Right kidney (tissue), 9 donors: ENCODE measurements at places on chromosomes 7 and 10.

GRCh38 chr7:36637417-36637816 lies 86.9 kb downstream of the AOAH start:
- DNase-seq = no peak

DNA sequence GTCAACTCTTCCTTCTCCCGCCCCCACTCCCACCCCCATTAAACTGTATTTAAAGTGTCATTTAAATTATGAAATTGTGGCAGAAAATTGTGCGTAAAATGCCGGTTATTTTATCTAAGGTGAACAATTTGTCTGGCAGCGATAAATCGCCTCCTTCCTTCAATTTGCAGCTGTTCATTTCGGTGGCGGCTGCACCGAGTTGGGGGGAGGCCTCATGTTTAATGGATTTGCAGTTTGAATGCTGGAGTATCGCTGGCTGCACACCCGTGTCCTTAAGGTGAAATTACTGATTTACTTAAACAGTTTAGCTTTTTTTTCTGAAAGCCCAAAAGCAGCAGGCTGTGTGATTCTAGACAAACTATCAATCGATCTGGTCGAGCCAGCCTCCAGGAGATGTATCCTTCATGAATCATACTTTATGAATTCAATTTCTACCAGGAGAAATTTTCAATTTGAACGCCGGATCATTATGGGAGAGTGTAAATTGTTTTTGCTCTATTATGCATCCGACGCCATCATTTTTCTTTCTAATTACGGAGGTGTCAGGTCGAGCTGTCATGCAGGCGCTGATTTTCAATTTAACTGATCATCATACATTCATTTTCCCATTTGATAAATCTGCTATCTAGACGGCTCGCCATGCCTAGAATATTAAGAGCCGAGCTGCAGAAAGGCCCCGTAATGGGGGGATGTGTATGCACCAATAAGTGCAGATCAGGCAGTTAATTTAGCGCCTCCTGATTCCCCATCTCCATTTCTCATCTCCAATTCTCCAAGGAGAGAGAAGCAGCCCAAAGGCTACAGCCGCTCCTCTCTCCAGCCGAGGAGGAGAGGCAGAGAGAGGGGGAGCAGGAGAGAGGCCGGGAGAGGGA lies 6.5 kb downstream of the UNCX start:
- DNase-seq = peak; percentile 63

DNA sequence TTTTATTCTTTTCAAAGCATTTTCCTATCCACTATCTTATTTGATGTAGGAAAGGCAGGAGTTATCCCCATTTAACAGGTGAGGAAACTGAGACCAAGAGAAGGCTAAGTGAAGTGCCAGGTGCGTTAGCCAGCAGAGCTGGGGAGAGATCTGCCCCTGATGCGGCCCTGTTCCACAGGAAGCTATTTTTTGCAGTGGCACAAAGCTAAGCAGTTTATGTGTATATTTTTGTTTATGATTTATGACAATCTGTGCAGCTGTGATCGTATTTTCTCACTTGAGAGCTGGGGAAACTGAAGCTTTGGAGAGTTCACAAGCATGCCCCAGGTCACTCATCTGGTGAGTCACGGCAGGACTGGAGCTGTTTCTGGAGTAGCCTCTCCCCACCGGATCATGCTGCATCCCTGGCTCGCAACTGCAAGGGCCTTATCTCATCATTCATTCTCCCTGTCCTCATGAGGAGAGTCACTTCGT lies 38.8 kb downstream of the SLC29A3 start:
- no peak for DNase-seq

- DNase-seq = no peak
Observed at GRCh38 chr7:44264221-44264931, 61.0 kb downstream of the CAMK2B start.

- DNase-seq = no peak
Observed at GRCh38 chr10:131853610-131853964, 47.2 kb upstream of the PPP2R2D start.

DNA sequence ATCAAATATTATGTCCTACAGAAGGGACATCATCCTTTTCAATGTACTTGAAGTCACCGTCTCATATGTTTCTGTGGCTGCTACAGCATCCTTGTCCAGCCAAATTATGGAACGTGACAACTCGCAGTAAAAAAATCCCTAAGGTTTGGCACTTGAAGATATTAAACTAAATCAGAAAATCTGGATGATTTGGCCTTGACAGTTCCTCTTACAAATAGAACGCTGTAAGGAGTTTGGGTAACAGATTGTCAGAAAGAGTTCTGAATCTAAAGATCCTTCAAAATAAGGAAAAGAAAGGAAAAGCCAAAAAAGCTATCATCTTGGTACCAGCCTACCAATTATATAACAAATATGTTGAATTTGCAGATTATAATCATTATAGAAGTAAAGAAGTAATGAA lies 21.0 kb downstream of the XRCC2 start:
- DNase-seq = no peak

DNA sequence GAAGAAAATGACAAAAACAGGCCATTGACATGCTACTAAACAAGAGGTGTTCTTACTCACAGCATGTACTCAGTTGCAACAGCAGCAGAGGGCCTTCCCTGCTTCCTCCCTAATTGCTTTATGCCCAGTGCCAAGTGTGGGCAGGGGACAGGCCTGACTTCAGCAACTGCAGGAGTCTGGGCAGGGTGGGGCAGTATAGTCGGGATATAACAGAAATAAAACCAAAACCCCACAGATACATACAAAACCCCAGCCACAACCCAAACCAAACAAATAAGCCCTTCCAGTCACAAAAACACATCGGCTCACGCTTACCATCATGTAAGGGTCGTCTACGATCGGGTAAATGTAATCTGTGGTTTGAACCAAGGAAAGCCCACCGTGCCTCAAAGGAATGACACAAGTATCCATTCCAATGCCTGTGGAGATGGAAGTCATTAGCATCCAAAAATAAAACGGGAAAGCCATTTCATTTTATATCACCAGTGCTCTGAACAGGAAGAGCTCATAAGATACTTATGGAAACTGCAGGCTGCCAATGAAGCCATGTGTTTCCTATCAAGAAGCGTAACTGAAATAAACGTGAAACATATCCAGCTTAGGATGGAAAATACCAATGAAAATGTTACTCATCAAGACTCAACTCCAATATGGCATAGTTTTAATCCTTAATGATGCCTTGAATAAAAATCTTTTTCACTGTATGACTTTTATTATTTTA lies 9.5 kb downstream of the SEPHS1 start:
- no peak for DNase-seq

DNA sequence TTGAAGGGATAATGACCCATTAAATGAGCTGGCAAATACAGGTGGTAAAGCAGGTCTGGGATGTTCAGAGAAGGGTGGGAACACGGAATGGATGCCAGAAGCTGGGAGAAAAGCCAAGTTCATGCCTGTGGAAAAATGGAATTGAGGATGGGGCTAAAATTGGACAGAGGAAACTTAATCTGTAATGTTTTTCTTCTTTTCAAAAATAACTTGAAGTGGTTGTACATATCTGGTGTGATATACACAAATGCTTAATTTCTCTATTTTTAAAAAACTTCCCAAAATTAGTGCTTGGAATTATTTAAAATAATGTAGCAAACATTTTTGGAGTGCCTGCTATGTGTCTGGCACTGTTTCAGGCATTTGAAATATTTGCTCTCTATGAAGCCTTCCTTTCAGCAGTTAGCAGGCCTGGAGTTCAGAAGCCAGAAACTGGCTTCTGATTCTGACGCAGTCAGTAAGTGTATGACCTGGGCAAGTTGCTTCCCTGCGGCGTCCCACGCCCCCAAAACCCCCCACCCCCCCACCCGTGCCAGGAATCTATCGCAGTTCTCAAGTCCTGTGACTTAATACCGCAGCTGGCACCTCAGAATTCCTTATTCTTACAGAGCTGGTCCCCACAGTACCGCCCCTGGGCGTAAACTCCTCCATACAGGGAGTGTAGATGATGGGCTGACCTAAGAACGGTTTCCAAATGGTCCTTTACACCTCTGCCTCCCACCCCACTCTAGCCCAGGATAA lies 828 bp upstream of the MALSU1 start:
- no peak for DNase-seq

DNA sequence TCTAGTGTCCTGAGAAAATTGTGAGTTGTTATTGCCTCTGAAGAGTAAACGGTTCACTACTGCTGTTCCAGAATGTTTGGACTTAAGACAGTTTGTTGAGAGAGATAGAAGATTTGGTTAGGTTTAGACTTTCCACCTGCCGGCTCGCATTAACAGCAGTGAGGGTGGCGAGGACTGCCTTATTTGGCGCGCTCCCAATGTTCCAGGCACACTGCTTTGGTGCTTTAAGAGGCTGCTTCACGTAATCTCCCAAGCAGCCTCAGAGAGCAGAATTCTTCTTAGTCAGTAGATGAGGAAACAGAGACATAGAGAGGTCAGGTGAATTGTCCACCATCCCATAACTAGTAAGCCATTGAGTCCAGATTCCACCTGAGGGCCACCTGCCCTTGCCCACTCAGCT lies 41.1 kb downstream of the GLRX3 start:
- no peak for DNase-seq

DNA sequence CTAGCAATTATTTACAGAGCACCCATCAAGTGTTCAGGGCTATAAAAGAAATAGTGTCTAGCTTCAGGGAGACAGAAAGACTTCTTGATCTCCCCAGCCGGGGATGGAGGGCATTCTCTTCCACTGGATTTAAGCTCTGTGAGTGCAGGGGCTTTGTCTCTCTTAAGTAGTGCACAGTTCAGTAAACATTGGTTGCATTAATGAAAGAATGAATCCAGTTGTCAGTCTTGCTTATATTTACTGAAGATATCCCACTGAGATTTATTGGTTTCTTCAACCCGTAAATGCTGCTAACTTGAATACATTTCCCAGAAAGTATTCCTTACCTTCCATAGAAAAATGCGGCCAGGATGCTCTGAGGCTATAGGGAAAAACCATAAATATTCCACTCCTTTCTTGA lies 41.9 kb downstream of the AUTS2 start:
- DNase-seq = no peak

DNA sequence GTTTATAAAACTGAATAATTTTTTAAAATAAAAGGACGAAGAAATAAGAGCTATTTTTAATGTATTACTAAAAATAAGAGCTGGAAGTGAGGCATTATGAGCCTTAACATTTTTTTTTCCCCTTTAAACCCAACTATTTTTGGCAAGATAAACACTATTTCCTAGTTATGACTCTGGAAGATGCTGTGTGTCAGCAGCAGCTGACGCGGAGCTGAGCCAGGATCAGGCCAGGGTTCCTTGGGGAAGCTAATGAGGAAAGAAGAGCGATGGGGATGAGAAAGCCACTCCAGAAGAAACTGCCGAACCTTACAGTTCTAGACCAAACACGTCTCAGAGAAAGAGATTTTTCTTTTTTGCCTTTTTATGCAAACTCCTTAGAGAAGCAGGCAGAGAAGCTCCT lies 85.9 kb downstream of the USP6NL start:
- no peak for DNase-seq

- DNase-seq = no peak
Observed at GRCh38 chr7:127873715-127874636, 157.3 kb downstream of the LRRC4 start.

DNA sequence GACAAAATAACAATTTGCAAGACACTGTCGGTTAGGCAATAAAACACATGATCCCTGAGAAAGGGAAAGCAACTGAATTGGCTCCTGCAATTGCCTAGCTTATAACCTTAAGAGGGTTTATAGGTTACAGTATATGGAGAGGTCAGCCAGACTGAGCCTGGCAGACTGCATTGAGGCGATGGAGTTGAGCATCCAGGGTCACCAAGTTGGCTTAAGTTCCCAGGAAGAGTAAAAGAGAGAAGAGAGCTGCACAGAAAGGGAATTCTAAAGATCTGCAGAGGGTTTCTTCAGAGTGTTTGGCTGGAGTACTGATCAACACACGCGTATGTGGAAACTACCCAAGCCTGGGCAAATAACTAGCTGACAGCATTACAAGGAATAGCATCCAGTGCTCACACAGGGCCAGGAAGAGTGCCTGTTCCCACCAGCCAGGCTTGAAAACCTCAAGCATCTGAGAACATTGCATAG lies 11.2 kb downstream of the ANKMY2 start:
- no peak for DNase-seq

GRCh38 chr10:84583501-84583900 lies 255.1 kb downstream of the CCSER2 start:
- DNase-seq = no peak

DNA sequence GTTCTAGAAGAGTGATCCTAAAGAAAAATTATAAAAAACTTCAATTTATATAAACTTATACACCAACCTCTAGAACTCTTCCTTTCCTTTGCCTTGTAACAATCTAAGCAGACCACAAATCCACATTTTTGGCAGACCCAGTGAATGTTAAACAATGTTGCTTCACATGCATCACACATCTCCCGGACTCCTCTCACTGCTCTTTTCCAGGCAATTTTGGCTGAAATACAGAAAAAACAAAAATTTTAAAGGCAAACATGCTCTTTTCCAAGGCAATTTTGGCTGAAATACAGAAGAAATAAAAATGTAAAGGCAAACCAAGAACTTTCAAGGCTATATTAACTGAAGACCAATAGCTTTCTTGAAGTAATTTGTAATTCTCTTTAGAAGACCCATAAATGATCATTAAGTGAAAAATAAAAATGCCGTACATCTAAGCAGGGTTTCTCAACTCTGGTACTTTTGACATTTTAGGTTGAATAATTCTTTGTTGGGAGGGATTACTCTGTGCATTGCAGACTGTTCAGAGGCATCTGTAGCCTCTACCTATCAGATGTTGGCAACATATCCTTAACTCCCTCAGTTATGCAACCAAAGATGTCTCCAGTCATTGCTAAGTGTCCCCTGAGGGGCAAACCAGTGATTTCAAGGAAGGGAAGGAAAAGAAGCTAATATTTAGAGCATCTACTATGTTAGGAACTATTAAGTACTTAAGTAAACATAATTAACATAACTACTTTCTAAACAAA lies 64.4 kb downstream of the NRBF2 start:
- DNase-seq = no peak

- no peak for DNase-seq
Observed at GRCh38 chr10:89379103-89379502, 1.2 kb downstream of the IFIT1B start.

GRCh38 chr7:156650042-156650441 lies 9.5 kb downstream of the RNF32 start:
- no peak for DNase-seq

DNA sequence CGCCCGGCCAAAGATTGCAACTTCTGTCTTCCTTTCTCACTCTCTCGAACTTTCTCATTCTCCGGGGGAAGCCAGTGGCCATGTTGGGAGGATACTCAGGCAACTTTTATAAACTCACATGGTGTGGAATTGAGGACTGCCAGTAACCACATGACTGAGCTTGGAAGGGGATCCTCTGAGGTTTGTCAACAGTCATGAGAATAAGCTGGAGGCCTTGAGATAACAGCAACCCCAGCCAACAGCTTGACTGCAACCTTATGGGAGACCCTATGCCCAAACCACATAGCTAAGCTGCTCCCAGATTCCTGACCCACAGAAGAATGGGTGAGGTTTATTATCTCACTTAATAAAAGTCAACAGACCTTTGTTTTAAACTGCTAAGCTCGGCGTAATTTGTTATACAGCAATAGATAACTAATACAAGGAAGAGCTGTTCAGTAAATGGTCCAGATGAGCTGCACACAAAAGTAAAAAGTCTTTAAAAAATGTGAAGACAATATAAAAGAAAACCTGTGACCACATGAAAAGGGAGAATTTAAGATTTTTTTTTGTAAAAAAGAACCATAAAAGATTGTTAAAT lies 9.6 kb downstream of the SYPL1 start:
- DNase-seq = no peak
